ENCODE measurements at places on chromosomes 7 and 10. TPM values are rescaled to one million over a fixed set of nuclear protein-coding genes. Genes with fewer than 3 reads are reported as not detected.

GRCh38 chr7:87926581-87927461, 7.2 kb upstream of the ADAM22 start:
- peak; percentile 51 for DNase-seq

DNA sequence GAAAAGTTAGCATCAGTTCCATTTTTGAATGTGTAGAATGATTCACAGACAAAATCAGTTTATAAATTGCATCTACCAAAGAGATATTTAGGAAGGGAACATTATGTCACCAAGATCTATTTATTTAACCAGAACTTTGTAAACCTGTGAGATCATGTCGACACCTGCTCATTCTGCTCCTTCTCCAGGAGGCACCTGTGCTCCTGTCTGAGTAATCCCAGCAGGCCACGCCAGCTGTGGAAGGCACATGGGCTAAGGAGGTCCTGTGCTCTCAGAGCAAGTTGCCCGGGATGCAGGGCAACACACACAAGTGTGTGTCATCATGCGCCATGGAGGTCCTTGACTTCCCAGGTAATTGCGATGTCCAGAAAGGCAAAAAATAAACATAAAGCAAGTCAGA, 45.5 kb upstream of the ADARB2 start:
- no peak for DNase-seq

- peak; percentile 46 for DNase-seq
Observed at GRCh38 chr7:100675105-100675451, 1.5 kb downstream of the GNB2 start.

- DNase-seq, result no peak
Observed at GRCh38 chr10:115921795-115922194, 351.2 kb downstream of the GFRA1 start.

DNA sequence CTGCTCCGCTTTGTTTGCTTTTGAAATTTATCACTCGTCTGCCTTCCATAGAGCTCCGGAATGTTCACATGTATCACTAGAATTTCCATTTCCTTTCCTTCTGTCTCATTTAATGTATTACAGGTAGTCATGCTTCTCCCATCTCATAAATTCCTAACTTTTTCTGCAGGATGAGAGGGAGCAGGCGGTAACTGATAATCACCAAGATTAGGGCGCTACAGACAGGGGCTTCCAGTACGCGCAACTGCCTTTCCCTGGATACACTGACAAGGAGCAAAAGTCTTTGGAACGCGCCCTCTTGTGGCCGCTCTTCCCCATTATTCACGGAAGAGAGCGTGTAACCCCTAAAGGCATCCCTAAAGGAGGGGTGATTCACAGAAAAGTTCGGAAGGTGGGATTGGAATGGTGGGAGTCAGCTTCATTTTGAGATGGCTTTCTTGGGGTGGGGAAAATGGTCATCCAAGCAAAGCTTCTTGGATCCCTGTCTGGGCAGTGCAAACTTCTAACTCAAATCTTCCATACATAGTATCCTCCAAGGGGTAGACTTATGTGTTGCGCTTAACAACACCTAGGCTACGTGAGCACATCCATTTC, 6.5 kb downstream of the INHBA start:
- DNase-seq, result peak; percentile 50

DNA sequence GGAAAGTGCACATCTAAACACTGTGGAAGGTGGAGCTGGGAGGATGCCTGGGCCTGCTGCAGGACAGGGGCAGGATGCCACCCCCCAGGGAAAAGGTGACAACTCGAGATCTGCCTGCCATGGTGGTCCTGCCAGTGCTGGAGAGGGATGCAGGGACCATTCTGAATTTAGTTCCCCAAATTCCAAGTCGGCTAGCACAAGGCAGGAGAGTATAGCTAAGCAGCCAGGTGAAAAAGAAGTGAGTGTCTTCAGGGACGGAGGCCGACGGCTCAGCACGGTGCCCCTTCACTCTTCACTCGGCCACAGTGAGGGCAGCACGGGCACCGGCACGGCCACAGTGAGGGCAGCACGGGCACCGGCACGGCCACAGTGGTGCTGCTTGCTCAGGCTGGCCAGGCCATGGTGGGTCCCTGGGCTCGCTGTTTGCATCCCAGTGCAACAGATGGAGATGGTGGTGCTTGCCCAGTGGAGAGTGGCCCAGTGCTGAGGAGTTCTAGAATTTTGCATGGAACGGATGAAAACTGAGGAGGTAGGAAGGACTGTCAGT, 161.3 kb upstream of the SHH start:
- no peak for DNase-seq

GRCh38 chr10:34954142-34954541, 136.0 kb downstream of the CUL2 start:
- no peak for DNase-seq

DNA sequence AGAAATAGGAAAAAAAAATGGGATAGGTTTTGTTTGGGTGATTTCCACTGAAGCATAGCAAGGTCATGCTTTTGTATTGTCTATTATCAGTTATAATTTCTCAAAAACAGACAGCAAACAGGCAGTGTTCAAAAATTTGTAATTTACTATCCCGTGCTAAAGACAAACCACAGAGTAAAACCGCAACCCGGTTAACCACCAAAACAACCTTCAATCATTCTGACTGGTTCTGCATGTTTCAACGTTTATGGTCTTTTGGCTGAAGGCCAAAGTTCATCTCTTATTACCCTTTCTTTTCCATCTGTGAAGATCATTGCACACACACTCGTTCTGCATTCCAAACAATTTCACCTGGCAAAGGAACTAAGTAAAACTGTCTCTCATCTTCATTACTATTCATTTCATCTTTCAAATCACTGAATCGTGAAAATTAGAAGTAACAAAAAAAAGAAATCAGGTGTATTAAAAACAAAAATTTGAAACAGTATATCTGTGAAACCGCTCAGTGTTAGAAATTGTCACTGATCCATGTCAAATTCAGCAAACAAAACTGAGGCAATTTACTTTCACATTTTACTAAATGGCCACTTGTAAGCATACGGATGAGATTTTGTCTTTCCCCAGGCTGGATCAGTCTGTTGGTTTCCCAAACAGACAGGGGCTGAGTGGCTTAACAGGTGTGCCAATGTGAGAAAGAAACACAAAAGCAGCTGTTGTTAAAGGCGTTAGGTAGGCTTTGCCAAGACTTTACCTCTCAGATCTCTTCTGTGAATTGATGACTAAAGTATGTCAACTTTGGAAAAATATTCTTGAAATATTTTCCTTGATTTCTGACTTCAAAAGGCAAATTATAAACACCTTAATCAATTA, 539.6 kb downstream of the CNTNAP2 start:
- peak; percentile 7 for DNase-seq

DNA sequence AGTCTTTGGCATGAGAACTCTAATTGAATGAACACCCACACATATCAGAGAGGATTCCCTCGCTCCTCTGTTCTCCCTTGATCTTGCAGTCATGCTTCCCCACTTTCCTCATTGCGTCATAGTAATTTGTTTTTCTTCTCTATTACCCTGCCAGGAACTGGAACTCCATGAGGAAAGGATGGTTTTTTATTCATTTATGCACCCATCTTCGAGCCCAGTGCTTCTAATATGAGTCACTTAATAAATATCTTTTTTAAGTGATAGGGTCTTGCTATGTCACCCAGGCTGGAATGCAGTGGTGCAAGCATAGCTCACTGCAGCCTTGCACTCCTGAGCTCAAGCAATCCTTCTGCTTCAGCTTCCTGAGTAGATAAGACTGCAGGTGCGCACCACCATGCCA, 83.5 kb downstream of the OTUD1 start:
- DNase-seq, result no peak

DNA sequence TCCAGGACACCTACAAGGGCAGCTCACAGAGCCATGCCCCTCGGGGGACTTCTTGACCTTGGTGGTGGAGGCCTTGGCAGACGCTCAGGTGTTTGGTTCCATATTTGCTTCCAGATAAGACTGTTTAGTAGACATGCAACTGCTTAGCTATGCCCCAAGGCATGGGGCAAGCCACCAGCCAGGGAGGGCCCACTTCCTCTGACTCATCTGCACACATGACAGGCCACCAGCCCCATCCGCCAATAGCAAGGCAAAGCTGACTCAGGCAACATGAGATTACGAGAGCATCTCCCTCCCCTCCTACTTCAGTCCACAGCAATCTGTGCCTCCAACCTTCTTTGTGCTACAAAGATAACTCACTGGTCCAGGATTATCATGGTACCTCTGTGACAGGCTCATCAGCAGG, 54.9 kb downstream of the KCNMA1 start:
- DNase-seq, result peak; percentile 57

GRCh38 chr7:47293884-47294555, 287.9 kb downstream of the TNS3 start:
- DNase-seq, result no peak

- DNase-seq, result no peak
Observed at GRCh38 chr10:44459671-44460070, 74.8 kb upstream of the CXCL12 start.

DNA sequence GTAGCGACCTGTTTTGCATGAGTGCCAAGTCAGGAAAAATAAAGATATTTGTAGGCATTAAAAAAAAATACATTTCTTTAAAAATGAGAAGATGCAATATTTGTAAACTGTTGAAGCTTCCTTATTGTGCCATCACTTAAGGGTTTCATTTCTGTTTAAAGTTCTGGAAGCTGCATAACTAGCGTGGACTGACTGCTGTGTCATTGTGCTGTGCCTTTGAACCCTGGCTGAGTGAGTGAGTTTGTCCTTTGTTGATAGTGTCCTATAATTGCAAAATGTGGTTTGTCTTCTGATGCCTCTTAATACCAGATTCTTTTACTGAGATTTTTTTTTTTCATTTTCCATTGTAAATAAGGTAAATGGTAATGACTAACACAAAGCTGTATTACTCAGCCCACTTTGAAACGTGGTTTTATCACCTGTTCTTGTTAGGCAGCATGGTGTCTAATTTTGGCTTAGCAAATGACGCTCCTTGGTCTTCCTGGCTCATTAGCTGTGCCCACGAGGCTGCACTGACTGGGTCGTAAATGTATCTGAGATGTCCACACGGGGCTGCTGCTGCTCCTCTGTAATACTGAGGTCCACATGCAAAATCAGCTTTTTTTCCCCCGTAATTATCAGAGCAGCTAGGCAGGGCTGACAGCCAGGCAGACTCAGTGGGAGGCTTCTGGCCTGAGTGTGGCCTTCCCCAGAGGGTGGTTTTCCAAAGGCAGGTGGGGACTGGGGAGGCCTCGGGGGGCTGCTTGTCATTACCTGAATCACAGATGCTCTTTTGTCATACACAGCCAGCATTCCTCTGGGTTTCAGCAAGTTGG, 14.8 kb downstream of the ZSCAN25 start:
- DNase-seq, result peak; percentile 87

- no peak for DNase-seq
Observed at GRCh38 chr10:114519306-114519669, 115.0 kb upstream of the AFAP1L2 start.

- DNase-seq, result peak; percentile 39
Observed at GRCh38 chr7:3162289-3162688, 118.6 kb upstream of the CARD11 start.

DNA sequence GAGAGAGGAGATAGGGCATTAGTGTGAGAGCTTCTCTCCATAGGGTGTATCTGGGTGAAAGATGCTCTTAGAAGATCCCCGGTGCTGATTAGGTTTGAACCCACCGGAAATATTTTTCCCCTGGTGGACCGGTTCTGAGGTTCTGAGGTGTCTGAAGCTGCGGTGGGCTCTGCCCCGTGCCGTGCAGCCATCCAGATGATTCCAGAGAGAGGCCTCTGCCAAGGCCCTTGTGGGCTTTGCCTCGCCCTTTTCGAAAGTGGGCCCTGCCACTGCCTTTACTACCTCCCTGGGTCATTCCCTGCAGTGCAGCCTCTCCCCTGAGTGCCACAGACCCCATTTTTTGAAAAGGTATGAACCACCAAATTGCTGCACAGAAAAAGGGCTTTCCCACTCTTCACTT, 2.8 kb downstream of the GIMAP8 start:
- peak; percentile 34 for DNase-seq

DNA sequence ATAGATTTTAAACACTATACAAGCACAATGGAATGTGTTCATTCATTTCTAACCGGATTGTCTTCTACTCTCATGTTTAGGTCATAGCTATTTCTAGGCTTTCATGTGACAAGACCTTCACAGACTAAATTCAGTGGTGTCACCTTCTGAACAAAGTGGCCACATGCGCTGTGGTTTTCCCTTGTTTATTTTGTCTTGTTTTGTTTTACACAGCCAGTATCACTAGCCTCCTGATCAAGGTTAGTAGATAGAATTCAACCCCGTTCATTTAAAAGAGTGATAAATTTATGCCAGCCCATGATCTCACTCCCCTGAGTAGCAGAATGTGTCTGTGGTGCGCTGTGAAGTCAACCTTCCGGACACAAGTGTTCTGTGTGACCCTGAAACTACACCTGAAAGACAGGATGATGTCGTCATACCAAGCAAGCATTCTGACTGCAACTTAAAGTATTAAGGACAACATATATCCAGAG, 209.1 kb downstream of the CREB5 start:
- DNase-seq, result no peak

- DNase-seq, result peak; percentile 83
Observed at GRCh38 chr10:451021-451471, 238.4 kb downstream of the DIP2C start.

- DNase-seq, result no peak
Observed at GRCh38 chr7:39528849-39529248, 37.4 kb upstream of the YAE1 start.

GRCh38 chr10:104546336-104546735, 94.8 kb upstream of the SORCS3 start:
- DNase-seq, result no peak

DNA sequence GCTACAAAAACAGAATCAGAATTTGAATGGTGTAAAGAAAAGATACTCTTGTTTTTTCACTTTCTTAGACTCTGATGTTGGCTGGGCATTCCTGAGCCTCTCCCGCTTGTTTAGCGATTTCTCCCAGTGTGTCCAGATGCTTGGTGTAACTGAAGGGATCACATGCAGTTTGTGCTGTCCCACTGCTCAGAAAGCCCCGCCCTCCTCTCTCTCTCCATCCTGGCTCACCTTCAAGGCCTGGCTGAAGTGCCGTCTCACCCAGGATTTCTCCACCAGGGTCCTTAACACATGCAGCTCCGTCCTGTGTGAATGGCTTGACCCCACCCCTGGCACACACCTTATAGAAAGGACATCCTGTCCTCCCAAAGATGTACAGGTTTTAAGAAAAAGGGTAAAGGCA, 437.1 kb downstream of the LRMDA start:
- no peak for DNase-seq

- no peak for DNase-seq
Observed at GRCh38 chr10:91799612-91799975, 1.4 kb downstream of the TNKS2 start.

DNA sequence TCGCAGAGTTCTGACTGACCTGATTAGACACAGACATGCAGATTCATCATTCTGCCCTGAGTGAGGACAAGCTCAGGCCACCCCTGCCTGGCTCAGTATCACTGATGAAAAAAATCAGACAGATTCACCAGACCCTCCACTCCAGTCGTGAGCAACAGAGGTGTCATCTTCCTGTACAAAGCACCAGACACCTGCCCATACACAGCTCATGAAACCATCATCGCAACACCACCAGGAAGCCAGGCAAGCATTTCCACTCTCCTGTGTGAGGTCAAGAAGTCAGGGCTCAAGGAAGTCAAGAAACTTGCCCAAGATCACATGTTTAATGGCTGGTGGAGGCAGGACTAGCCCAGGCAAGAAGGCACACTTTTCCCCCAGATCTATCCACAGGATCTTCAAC, 163.0 kb downstream of the CALN1 start:
- no peak for DNase-seq

TBX20 gene
- total RNA-seq, result not detected

CALD1 gene
- total RNA-seq, result 2.2 TPM

TPST1 gene
- 2.4 TPM for total RNA-seq

ANXA8 gene
- total RNA-seq, result not detected

CALCR gene
- not detected for total RNA-seq

GPR37 gene
- not detected for total RNA-seq

CXCL12 gene
- not detected for total RNA-seq

FGFBP3 gene
- total RNA-seq, result 2.2 TPM
